NCI-H446 (cell line): ENCODE measurements at places on chromosomes 5 and 9.
A peak's percentile ranks its signal among the peaks of the same experiment; 100 is the strongest.

DNA sequence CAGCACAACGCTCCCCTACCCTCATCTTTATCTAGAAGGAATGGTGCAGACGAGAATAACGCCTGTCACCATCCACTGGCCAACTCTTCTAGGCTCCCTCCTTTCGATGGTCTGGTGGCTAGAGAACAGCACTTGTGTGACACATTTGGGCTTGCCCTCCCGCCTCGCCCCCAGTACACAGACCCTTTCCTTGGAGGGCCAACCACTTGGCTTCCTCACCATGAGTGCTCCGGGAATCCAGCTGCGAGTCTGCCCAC is 1.4 kb downstream of the GNAQ start:
- DNase-seq, result no peak

DNA sequence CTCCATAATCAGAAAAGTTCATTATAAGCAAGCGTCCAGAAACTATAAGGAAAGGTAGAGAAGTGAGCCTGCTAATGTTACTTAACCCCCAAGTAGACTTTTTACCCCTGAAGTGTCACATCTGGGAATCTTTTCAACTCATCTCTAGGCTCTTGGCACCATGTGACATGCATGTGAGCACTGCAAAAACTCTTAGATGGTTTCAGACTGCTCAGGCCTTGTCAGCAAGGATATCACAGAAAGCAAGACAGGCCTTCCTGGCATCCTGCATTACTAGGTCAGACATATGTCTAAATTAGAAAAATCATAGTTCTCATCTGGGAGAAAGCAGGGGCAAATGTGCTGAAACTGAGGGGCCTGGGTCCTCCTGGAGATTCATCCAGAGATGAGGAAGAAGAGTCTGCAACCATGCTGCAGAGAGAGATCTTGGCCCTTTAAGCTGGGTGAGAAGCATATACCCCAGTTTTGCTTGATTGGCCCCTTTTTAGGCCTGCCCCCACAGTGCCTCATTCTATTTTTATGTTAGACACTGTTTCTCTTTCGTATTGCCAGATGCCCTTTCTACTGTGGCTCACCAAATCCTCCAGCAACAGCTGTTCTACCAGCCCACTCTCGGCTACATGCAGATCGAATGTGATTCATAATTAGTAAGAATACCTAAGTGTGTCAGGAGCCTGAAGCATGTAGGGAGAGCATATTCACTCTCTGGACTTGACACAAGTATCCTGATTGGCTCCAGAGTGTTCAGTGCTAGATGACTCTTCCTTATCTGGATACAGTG is 19.0 kb downstream of the TMEM8B start:
- no peak for DNase-seq

DNA sequence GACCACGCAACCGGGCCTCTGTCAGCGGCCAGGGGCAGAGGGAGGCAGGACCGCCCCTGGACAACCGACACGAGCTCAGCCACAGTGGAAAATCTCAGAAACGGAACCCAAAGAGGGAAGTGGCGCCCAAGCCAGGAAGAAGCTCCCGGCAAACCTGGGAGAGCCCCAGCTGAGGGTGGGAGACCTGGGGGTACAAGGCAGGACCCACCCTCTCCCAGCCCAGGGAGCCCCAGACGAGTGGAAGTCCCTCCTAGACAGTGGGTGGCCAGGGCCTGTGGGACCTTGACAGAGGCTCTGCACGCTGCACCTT is 3.0 kb downstream of the SLC12A7 start:
- DNase-seq, result no peak

DNA sequence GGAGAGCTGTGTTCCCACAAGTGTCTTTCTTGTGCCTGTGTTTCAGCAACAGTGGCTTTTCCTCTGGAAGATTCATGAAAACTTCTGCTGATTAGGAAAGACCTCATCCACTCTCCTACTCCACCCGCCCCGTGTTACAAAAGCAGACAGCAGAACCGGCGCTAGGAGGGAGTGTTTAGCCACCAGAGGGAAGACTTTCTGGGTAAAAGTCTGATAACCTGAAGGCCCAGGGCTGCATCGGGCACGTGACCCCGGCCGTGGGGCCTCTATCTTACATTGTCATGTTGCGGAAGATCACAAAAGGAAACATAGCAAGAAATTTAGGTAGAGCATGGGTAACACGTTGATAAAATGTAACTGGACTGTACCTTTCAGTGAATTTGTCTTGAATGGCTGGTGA is 32.0 kb upstream of the DMRT2 start:
- peak; percentile 29 for DNase-seq

GRCh38 chr5:35470866-35471265 is 146.8 kb upstream of the SPEF2 start:
- DNase-seq, result no peak
